ENCODE measurements at places on chromosomes 5 and 9.

DNA sequence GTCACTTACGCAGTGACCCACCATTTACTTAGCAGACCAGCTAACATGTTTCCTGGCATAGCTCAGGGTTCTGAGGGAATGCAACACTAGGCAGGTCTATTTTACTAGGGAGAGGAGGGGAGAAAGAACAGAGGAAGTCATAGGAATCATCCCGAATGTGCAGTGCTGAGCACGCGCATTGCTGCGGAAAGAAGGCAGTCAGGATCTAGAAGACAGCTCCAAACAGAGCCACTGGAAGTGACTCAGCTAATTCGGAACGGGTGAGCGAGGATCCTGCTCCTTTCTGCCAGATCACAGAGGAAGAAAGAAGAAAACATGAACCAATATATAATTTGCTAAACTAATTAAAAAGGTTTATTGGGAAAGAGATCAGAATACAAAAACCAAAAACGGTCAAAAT lies 339.8 kb downstream of the EFNA5 start:
- no peak for DNase-seq

DNA sequence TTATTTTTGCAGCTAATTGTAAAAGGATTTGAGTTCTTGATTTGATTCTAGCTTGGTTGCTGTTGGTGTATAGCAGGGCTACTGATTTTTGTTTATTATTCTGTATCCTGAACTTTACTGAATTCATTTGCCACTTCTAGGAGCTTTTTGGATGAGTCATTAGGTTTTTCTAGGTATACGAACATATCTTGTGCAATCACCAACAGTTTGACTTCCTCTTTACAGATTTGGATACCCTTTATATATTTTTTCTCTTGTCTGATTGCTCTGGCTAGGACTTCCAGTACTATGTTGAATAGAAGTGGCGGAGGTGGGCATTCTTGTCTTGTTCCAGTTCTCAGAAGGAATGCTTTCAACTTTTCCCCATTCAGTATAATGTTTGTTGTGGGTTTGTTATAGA lies 210.8 kb downstream of the FGF10 start:
- no peak for DNase-seq

- no peak for DNase-seq
Observed at GRCh38 chr9:91954841-91955471, 4.9 kb upstream of the ROR2 start.

GRCh38 chr5:14305045-14305444 lies 161.9 kb downstream of the TRIO start:
- DNase-seq, result no peak

DNA sequence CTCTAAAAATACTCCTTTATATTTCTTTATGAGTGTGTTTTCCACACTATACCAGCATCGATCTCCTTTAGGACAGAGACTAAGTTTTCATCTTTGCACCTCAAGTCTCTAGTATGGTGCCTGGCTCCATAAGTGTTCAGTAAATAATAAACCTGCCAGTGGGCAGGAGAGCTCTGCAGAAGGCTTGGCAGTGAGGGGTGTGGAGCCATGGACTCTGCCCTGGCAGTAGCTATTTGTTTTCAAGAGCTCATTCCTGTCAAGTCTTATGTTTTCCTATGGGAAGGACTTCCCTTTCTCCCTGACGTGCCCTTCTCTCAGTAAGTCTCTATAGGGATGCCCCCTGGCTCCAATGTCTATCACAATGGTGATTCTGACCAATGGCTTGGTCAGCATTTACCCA lies 252.2 kb downstream of the PIK3R1 start:
- no peak for DNase-seq

DNA sequence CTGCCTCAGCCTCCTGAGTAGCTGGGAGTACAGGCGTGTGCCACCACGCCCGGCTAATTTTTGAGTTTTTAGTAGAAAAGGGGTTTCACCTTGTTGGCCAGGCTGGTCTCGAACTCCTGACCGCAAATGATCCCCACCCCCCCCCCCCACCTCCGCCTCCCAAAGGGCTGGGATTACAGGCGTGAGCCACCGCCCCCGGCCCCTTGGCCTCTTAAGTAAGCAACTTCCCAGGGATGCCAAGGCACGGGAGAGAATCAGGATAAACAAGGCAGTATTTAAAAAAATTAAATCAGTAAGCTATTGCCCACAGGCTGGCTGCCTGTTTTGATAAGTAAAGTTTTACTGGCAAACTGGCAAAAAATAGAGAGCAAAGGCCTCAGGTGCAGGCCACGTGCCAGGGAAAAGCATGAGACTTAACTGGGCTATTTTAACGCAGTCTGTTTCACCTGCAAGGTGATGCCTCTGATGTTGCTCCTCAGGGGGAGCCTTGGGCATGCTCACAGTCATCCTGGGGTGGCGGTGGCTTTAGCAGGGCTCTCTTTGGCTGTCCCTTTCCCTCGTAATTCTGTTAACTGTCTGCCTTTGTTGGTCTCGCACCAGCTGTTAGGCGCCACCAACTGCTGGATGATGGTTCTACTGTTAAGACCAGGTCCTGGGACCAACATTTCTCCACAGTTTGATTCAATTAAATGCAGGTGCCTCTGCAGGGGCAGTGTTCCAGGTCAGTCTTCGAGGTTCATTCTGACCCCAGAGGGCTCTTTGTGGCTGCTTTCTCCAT lies 19.4 kb upstream of the RNF130 start:
- no peak for DNase-seq

DNA sequence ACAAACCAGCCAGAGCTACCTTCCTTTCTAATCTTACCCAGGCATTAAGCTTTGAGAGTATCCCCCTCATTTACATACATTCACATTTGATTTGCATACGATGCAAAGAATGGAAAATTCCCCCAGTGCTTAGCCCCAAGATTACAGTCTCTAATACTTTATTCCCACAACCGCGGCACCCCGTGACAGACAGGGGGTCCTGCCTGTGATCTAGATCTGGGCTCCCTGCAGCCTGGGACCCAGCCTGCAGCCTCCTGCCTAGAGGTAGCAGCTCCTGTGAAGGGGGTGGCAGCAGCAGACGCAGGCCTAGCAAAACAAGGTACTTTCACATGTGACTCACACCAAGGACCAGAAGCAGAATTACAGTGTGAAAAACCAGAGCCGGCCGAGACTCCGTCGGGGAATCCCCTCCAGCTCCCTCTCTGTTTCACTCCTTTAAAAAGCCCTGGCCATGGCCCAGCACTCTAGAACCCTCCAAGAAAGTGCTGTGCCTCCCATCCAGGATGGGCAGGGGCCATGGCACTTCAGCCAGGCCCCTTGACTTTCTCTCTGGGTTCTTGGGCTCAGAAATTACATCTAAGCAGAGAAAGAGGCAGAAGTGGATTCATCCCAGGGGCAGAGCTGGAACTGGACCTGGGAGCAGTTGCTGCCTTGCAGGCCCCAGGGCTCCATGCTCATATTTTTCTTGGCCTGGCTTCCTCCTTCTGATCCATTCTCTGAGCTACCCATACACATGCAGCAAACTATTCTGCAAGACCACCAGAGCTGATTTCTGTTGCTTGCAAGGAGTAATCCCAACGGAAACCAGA lies 14.0 kb upstream of the TCF7 start:
- DNase-seq, result no peak

Measured in H1 (cell line).